Left forelimb (tissue), 1 donor: ENCODE measurements at places on chromosomes 1 and 21.

DNA sequence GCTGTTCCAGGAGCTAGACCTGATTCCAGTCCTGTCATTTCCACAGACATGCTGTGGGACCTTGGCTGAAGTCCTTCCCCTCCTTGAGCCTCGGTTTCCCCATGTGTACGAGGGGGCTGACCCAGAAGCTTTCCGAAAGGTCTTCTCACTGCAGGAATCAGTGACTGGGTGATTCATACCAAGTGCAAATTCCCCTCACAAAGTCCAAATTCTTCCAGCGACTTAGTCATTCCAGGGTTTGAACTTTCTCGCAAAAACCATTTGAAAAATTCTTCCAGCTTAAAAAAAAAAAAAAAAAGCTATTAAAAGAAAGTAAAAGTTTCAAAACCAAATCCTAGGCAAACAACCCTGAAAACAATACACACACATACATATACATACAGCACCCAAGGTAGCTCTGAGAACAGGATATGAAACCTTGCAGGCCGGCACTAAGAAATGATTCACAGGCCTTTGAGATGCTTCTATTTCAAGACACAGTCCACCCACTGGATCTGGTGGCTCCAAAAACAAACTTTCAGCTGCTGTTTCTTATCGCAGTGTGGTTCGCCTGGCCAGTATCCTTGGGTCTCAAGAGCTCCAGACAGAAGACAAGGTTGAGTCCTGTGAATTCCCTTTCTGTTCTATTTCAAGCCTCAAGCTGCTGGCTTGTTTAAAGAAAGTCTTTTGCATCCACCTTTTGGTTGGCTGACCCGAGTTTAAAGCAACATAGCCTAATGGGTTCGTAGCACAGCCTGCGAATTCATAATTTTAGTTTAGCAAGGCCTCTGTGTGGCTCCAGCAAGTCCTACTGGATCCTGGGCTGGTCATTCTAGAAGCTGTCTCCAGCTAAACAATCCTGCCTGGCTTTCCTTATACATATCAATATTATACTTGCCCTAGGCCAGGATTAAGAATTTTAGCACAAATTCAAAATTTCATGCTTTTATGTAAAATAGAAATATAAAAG lies 18.0 kb upstream of the ID3 start:
- no peak for DNase-seq

DNA sequence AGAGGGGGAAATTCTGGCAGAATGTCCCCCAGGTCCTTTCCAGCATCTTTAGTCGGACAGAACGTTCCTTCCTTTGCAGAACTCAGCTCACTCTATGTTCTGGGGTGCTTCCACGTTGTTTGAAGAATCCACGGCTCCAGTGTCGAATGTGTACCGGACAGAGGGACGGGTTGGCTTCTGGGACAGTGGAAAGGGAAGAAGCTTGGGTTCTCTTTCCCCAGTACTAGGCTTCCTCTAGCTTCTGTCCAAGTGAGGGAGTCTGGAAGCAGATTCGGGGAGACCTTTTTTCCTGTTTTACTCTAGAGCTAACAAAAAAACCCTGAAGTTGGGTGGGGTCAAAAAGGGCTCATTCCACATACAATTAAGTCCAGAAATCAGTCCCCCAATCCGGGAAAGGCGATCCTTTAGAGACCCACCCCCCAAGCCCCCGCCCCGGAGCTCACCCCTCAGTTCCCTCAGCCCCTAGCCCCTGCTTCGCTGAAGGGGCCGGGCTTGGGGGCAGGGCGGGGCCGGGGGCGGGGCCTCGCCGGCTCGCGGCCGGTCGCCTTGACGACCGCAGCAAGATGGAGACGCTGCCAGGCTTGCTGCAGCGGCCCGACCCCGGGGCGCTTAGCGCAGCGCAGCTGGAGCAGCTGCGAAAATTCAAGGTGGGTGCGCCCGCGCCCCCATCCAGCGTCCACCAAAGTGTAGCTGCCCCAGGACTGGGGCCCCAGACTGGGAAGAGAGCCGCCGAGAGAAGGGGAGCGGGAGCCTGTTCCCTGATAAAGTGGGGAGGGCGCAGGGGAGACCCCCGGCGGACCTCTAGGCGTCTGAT lies at the start of gene RIIAD1:
TSS of gene RIIAD1 (plus strand) at position 549 of the 814 bp plus-strand sequence. CDS start at position 564, 15 bp downstream.
- peak; percentile 71 for DNase-seq

DNA sequence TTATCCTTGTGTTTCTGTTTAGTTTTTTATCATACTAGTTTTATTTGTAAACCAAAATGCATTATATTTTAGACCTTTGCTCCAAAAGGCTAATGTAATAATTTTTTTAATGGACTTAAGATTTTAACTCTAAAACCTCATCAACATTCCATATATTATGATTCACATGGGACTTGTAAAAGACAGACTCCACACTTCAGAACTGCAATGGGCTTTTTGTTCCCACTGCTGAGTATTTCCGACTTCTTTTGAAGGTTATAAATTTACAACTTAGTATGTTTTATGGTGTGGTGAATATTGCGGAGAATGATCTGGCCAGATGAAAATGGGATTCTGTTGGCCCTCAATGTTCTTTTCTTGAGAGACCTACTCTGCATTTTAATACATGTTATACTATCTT lies 678.5 kb downstream of the USP25 start:
- no peak for DNase-seq

DNA sequence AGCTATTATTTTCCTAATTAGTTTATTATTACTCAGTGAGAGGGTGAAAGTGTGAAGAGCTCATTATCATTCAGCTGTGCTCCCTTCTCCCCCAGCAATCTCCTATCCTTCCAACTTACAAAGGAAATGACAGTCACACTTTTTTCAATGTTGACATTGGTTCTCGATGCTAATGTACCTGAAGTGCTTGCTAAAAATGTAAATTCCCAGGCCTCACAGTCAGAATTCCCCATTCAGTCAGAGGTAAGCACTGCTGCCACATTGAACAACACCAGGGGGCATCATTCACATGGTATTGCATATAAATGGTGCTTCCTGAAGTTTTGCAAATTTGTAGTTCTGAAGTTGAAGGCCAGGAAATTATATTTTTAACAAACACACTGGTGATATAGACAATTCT lies 132.7 kb upstream of the FOXD3 start:
- no peak for DNase-seq

GRCh38 chr1:221824025-221824424 lies 82.1 kb upstream of the DUSP10 start:
- DNase-seq = no peak

DNA sequence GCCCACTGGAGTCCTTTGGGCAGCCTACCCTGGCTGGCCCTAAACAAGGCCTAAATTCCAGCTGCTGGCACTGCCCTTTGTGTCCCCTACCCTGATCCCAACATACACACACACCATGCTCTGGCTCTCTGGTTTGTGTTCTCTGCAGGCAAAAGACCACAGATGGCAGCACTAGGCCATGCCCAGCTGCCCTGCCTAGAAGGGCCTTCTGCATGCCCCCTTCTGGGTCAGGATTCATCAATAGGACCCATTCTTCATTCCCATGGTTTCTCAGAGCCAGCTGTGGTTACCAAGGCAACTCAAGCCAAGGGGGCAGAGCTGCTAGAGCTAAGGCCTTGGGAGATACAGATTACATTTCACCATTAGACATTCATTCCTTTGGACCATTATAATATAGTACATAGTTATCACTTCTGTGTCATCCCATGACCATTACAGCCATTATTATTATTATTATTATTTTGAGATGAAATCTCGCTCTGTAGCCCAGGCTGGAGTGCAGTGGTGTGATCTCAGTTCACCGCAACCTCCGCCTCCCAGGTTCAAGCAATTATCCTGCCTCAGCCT lies 17.5 kb downstream of the ASAP3 start:
- no peak for DNase-seq

DNA sequence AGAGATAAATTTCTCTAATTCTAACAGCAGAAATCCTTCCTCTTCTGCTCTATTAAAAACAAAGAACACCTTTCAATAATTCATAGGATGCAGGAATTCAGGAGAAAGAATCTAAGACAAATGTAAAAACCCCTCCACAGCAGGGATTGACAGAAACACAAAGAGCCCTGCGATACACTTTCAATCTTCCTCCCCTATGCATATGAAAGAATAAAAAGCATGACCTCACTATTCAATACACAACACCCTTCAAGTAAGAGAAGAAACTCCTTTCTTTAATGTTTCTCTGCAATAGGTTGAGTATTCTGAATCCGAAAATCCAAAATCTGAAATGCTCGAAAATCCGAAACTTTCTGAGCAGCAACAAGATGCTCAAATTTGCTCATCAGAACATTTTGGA lies 17.1 kb downstream of the SRSF4 start:
- DNase-seq = no peak

DNA sequence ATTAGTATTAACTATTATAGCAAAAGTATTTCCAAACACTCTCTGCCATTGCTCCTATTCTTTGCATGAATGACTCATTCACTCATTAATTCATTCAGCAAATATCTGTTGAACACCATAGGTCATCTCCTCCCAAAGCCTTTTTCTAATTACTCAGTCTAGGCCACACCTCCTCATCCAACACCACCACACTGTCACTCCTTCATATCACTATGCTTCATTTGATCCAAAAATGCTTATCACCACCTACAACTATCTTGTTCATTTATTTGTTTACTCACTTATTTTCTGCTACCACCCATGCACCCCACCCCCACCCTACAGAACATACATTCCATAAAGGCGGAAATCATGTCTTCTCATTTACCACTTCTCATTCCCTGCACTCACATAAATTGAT lies 94.4 kb upstream of the TNFSF4 start:
- DNase-seq = no peak

- peak; percentile 97 for DNase-seq
Observed at GRCh38 chr1:26500488-26501175, 28.4 kb downstream of the HMGN2 start.

DNA sequence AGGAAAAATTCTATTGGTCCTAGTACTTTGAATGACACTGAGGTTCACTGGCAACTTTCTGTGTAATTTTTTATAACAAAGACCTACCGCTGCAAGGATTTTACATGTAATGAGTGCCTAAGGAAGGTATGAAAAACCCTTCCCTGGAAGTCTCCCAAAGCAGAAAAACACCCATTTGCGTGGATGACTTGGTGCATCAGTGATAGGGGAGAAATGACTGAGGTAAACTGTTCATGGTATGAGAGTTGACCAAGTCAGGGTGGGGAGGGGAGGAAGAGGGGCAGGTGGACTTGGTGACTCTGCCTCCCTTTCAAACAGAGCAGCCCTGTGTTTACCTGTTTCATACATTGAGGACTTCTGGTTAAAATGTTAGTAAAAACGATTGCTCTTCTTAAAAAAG lies 78.8 kb upstream of the IPO9 start:
- DNase-seq = no peak

GRCh38 chr1:5129746-5130355 lies 475.4 kb downstream of the AJAP1 start:
- DNase-seq = no peak

- DNase-seq = peak; percentile 41
Observed at GRCh38 chr1:204188959-204189639, 7.2 kb downstream of the KISS1 start.

DNA sequence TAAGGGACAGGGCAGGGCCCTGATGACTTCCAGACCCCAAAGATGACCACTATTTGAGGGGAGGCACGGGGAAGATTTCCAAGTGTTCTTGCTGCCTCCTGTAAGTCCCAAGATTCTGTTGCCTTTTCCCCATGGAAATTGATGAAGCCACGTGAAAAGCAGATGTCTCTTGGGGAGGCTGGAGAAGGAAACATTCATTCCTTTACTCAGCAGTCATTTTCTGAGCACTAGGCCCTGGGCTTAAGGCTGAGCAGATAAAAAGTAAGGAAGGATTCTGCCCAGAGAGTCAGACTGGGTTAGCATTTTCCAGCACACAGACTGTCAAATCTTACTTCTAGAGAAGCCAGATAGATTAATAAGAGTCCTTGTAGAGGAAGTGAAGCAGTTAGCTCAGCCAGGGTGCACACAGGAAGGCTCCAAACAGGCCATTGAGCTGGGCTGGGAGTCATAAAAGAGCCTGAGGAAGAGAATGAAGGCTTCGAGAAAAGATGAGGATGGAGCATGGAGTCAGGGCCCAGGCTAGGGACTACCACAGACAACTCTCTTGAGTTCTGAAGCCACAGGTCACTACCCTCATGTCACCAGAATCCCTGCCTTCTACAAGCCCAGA lies 10.1 kb downstream of the EXTL1 start:
- DNase-seq = no peak

DNA sequence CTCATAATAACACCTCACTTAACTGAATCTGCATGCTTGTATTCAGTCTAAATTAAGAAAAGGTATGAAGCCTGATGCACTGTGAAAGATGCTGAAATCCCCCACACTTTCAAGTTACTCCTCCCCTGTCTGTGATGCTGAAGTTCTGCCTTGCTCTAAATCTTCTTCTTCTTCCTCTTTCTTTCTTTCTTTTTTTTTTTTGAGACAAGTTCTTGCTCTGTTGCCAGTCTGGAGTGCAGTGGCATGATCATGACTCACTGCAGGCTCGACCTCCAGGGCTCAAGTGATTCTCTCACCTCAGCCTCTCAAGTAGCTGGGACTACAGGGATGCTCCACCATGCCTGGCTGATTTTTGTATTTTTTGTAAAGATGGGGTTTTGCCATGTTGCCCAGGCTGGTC lies 231.0 kb upstream of the B3GALT2 start:
- DNase-seq = no peak

DNA sequence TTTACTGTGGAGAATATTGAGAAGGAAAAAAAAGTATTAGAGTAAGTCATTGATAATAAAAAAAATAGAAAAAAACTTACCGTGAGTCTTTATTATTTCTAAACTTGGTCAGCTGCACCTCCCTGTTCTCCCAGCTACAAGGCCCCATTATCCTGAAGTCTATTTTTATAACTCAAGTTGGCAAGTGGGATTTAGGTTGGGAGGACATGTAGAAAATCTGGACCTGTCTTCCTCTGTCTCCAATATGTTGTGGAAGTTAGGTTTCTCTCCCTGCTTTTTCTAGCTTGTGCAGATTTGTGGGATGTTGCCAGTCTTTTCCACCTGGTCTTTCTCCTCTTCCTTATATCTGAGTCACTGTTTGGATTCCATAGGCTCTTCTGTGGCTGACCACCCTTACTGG lies 361.4 kb downstream of the HLX start:
- no peak for DNase-seq

DNA sequence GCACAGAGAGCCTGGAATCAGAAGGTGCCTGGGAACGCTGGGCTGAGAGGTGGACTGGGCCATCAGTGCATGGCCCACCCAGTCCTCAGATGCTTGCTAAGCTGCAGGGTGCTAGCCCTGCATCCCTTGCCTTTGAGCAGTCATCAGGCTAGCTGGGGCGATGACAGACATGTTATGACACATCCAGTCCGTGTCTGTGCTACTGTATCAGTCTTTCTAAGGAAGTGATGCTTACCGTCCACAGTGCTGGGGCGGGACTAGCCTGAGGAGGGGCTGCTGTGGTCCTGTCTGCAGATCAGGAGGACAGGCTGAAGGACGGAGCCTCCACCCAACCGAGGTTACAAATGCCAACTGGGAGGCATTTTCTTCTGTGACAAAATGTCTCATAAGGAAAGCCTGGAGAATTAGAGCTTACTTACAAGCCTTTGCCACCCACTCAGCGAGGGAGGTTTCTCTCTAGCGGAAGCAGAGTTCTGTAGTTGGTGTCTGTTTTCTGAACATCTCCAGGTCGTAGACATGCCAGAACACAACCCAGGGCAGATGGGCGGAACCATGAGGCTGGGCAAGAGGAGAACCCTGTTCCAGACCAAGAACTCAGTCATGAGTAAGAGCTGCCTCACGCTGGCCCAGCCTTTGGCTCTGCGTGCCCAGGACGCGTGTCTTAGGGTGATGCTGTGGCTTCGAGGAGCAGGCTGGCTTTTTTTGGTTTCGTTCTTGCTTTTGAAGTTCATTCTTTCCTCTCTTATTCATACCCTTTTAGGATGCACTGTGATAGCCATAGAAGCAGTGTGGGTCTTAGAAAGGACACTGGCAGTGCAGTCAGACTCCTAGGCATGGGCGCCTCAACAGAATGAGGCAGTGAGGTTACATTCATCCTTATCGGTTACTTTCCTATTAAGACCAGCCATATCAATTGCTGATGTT lies 14.3 kb downstream of the SLFNL1 start:
- no peak for DNase-seq

- no peak for DNase-seq
Observed at GRCh38 chr21:39727401-39728120, 17.4 kb upstream of the IGSF5 start.
